ENCODE measurements at places on chromosomes 6 and 20.

DNA sequence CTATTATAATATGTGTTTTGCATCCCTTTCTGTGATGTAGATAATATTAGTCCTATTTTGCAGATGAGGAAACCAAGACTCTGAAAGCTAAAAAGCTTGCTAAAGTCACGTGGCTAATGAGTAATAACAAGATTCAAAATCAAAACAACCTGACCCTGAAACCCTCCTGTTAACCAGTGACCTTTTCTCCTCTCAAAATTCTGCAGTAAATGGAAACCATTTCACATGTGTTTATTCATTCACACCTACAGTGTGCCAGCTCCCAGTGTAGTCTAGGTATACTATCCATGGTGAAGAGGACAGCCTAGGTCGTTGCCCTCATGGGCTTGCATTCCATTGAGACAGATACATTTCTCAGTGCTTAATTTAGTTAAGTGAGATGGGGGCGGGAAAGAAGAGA, 30.6 kb upstream of the PHACTR2 start:
- no peak for DNase-seq

GRCh38 chr20:18011482-18011881, 42.7 kb downstream of the MGME1 start:
- DNase-seq = no peak

DNA sequence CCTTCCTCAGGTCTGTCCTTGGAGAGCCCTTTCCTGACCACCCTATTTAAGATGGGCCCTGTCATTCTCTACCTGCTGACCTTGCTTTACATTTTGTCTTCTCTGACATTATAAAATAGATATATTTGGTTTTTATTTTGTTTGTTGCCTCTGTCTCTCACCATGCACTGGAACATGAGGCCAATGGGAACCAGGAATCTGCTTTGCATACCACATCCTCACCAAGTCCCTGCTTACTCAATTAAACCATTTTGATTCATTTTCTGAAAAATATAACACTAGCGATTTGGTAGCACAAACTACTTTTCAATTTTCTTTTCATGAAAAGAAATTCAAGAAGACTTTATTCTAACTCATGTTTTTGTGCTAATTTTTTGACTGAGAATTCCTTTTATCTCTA, 32.8 kb upstream of the POPDC3 start:
- no peak for DNase-seq

- DNase-seq = no peak
Observed at GRCh38 chr6:139402876-139403386, 28.5 kb upstream of the CITED2 start.

DNA sequence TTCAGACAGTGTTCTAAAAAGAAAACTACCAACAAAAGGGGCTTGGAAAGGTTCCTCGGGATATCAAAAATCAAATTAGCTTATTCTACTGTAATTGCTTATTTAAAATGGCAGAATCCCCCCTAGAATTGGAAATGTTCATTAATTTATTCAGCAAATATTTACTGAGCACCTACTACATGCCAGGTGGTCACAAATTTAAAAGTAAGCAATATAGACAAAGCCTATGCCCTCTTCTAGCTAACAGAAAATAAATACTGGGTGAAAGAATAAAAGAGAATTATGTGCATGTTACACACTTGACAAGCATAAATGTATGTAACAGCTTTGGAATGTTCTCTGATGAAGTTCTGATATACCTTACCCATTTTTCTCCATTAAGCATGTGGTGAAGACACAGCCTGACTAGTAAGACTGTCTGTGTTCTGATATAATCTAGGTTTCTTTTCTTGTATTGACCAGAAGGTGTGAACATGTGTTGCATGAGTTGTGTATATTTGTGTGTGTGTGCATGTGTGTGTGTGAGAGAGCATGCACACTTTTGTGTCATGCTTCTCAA, 606.7 kb upstream of the CITED2 start:
- DNase-seq = no peak
